ENCODE measurements at places on chromosomes 5 and 9.

GRCh38 chr5:109003928-109004327 lies 256.2 kb downstream of the FER start:
- no peak for DNase-seq

- DNase-seq: no peak
These were observed 2.2 kb downstream of the ZSWIM6 start for GRCh38 chr5:61333954-61334867.

GRCh38 chr9:134932171-134932570 lies 14.5 kb upstream of the FCN1 start:
- no peak for DNase-seq

DNA sequence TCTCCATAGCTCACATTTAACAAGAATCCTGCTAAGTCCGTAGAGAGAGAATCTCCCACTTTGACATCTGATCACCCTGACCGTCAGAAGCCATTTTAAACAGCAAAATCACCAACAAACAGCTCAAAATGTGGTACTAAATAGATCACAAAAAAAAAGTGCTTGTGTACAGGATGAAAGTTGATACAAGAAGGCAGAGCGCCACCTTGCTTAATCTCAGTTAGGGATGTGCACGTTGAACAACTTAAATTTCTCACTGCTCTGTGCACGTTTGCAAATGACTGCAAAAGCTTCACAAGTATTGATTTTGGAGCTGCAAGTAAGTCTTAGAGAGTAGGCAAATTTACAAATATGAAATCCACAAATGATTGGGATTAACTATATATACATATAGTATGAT lies 63.1 kb upstream of the NREP start:
- DNase-seq: no peak

- no peak for DNase-seq
These were observed 344.3 kb upstream of the CLINT1 start for GRCh38 chr5:158203261-158203660.

GRCh38 chr5:95644351-95645042 lies 2.1 kb upstream of the RFESD start:
- DNase-seq: no peak

- DNase-seq: no peak
These were observed 483.3 kb downstream of the DMAC1 start for GRCh38 chr9:7316166-7316795.

GRCh38 chr5:147037515-147038205 lies 159.1 kb upstream of the PPP2R2B start:
- no peak for DNase-seq

DNA sequence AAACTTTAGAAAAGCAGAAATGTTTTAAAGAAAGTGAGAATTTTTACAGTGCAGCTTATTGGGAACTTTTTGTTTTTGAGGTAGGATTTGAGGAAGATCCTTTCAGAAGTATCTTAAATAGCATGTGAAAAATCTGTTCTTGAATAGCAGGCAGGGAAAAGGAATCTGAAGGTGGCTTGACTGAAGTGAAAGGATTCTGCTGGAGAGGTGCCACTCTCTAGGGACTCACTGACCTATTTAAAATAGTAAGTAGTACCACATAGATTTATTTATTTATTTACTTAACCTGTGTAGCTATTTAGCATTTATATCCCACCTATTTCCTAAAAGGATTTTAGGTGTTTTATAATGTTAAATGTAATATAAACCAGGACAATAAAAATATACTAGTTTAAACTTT lies 69.1 kb downstream of the NIPBL start:
- no peak for DNase-seq

- DNase-seq: no peak
These were observed 83.5 kb upstream of the PRR16 start for GRCh38 chr5:120380644-120381043.

DNA sequence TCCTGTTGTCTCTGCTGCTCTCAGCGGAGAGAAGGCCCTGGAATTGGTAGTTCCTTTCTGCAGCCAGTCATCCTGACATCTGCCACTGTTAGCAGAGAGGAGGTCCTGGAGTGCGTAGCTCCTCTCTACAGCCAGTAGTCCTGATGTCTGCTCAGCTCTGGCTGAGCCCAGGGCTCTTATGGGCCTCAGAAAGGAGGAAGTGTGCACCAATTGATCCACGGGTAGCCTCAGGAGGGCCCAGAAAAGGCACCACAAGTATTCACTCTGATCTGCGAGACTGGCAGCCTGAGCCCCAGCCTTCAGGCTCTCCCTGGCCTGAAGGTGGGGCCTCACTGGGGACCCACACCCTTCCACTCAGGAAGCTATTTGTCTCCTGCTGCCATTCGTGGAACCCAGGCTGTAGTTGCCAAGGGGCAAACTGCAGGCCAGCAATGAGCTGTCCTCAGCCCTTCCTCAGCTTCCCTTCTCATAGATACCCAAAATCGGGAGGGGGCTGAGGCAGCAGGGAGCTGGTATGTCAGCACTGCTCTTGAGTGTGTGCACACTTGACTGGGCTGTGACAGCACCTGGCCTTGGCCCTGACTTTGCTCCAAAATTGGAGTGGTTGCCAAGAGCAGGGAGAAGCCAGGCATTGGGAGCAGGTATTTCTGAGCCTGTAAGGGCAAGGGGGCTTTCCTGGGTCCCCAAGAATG lies 1049.5 kb upstream of the ACO1 start:
- no peak for DNase-seq

GRCh38 chr5:83857341-83857740 lies 136.7 kb upstream of the HAPLN1 start:
- DNase-seq: no peak

GRCh38 chr5:10994091-10994986 lies 233.3 kb upstream of the DAP start:
- DNase-seq: no peak

DNA sequence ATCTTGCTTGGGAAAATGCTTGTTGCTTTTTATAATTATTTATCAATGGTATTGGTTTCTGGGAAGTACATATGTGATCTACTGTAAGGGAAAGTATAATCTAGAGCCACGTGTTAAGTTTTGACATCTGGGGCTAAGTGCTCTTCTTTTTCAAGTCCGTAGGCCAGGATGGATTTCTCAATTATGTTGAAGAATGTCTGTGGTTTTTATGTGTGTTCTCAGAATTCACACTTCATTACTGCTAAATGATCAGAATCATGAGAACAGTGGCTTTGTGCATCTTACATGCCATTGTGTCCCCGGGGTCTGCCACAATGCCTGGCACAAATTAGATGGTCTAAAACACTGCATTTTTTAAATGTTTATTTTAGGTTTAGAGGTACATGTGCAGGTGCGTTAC lies 14.5 kb upstream of the AUH start:
- no peak for DNase-seq

- DNase-seq: no peak
These were observed 1.4 kb upstream of the CEL start for GRCh38 chr9:133060417-133060841.

- DNase-seq: peak; percentile 43
These were observed 444.3 kb downstream of the ENC1 start for GRCh38 chr5:74196233-74196632.

- no peak for DNase-seq
These were observed 79.7 kb upstream of the SSBP2 start for GRCh38 chr5:81830596-81830995.

DNA sequence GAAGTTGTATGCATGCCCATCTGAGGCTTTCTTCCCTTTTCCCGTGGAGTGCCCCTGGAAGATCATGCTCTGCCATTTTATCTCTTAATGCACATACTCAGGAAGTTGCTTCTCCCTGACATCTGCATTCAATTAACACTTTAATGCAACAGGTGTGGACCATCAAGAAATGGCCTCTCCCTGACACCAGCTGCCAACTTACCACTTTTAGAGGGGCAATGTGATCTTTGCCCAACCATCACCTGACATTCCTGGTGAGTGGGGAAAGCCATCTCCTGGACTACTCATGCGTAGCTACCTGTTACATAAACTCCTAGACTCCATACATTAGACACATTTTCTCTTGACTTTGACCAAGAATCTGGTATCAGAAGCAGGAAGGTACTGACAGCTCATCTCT lies 1450.4 kb upstream of the CDH9 start:
- no peak for DNase-seq

- no peak for DNase-seq
These were observed 260.4 kb downstream of the MLLT3 start for GRCh38 chr9:20361656-20362570.

DNA sequence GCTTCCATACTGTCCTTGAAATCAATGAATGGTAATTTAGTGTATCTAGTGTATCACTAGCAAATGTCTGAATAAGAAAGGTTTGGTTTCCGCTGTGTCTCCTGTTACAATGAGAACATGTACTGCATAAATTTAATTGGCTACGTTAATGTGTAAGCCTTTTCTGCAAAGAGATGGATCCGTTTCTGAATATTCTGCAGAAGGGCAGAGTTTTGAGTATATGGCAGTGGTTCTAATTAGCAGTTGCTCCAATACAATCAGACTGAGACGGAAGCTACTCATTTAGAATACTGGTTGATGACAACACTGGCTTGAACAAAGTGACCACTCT lies 555 bp upstream of the PCDHGC4 start:
- DNase-seq: no peak

DNA sequence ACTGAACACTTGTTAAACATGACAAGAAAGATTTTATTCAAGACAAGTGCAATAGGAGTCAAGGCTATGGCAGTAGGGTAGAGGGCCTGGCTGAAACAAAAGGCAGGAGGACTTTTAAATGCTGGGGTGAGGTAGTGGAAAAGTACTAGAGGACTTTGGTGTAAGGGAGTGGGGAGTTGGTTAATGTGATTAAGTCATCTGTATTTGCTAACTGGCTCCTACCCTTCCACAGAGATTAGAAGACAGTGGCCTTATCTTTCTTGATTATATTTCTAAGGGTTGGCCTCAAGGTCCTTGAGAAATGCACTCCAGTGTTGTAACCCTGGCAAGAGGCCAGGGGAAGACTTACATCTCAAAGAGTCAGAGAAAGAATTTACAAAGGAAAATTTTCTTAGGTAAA lies 160.2 kb upstream of the FTMT start:
- no peak for DNase-seq
